T-cell (primary cell): ENCODE measurements at places on chromosomes 16 and 17.

- DNase-seq, result no peak
These were observed 162.6 kb downstream of the AATF start for GRCh38 chr17:37111329-37111728.

DNA sequence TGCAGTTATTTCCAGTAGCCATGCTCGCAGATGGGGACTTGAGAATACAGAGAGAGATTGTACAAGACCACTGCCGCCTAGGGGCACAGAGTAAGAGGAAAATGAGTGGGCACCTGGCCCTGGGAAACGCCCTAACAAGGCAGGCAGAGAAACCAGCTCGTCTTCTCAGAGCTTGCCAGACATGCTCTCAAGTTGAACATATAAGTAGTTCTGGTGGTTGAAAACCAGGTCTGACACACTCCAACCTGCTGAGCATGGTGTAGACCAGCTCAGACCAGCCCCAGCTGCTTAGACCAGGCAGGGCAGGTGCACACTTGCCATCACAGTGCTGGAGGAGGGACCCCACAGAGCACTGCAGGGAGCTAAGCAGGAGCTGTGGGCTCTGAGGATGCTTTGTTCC, 250.5 kb downstream of the CPPED1 start:
- DNase-seq, result no peak

DNA sequence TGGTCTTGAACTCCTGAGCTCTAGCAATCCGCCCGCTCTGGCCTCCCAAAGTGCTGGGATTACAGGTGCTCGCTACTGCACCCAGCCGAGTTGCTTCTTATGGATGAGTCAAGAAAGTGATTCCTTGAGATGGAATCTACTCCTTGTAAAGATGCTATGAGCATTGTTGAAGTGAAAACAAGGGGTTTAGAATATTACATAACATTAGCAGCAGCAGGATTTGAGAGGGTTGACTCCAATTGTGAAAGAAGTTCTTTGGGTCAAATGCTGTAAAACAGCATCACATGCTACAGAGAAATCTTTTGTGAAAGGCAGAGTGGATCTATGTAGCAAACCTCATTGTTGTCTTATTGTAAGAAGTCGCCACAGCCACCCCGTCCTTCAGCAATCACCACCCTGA, 72.7 kb downstream of the NT5M start:
- no peak for DNase-seq

- no peak for DNase-seq
These were observed 57.0 kb upstream of the CBFA2T3 start for GRCh38 chr16:89033796-89034572.

DNA sequence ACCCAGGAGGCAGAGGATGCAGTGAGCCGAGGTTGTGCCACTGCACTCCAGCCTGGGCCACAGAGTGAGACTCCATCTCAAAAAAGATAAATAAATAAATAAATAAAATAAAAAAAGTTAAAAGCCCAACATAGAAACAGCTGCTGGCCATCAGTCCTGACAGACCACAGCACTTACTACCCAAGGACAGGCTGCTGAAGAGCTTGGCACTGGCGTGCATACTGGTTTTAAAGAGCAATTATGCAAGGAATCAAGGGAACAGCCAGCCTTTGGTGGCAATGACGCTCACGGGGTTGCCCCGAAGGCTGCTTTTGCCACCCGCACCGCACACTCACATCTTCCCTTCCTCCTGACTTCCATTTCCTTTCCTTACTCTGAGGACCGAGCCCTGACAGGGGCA, 4.2 kb downstream of the PLD6 start:
- DNase-seq, result no peak

DNA sequence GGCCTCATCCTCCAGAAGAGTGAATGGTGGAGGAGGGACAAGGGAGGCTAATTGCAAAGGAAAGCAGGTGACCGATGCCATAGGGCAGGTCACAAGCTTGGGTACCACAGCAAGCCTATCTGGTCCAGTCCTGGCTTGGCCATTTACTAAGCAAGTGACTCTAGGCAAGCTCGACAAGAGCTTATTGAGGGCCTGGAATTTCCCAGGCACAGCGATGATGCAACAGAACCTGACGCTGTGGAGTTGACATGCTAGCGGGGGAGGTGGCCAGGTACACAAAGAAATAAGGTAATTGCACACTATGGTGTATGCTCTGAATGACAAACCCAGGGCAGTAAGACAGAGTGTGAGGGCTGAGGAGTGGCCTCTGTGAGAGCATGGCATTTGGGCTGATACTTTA, 98.5 kb downstream of the PGS1 start:
- DNase-seq, result no peak

DNA sequence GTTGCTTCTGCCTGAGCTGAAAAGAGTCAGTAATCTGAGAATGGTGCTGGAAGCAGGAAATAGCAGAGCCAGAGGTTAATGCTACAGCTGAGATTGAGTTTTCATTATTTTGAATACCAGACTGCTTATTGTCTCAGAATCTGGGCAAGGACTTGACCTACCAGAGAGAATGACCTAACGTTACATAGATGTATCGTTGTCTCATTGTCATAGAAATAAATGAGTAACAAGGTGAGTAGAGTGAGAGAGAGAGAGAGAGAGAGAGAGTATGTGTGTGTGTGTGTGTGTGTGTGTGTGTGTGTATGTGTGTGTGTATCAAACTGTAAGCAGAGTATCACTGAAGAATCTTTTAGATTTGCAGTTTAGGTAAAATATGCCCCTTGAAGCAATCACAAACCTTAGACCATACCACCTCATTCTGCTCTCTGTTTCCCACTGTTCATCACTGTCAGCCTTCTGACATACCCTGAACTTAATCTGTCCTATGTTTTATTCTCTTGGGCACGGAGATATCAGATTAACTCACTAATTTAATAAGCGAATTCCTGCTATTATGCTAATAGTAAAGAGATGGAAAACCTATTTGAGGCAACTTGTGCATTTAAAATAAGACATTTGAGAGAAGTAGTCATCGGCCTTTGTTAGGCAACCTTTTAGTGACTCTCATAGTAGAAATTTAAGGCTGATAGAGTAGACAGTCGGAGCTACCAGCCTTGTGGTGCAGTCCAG, 87.8 kb downstream of the CYB561 start:
- DNase-seq, result no peak

GRCh38 chr16:13426269-13426668, 493.7 kb upstream of the ERCC4 start:
- no peak for DNase-seq

GRCh38 chr16:58471209-58471975, 28.6 kb upstream of the NDRG4 start:
- no peak for DNase-seq

- no peak for DNase-seq
These were observed 3.1 kb downstream of the CACNB1 start for GRCh38 chr17:39194089-39194984.

GRCh38 chr17:49705254-49705653, 2.5 kb downstream of the SLC35B1 start:
- no peak for DNase-seq

GRCh38 chr17:19305256-19305655, 57.3 kb downstream of the B9D1 start:
- DNase-seq, result no peak

DNA sequence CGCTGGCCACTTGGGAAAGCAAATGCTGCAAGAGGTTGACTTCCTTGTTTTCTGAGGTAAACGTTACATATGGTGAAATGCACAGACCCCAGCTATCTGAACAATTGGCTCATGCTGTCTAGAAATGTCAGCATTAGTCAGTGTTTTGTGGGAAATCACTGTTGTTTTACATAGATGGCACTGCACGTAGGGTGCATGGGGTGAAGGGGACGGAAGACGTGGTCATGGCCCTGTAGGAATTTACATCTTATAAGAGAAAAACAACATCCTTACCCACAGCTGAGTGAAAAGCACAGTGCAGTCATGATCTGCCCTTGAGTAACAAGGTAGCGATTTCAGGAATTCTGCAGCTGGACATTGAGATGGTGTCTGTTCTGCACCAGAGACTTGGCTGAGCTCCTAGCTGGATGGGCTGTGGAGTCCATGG, 15.2 kb downstream of the RPTOR start:
- DNase-seq, result no peak

GRCh38 chr16:4391631-4392381, 20.2 kb downstream of the VASN start:
- DNase-seq, result no peak

GRCh38 chr17:10271106-10271562, 72.7 kb upstream of the GAS7 start:
- no peak for DNase-seq

GRCh38 chr16:63983401-63983800, 1138.5 kb downstream of the CDH11 start:
- DNase-seq, result no peak

DNA sequence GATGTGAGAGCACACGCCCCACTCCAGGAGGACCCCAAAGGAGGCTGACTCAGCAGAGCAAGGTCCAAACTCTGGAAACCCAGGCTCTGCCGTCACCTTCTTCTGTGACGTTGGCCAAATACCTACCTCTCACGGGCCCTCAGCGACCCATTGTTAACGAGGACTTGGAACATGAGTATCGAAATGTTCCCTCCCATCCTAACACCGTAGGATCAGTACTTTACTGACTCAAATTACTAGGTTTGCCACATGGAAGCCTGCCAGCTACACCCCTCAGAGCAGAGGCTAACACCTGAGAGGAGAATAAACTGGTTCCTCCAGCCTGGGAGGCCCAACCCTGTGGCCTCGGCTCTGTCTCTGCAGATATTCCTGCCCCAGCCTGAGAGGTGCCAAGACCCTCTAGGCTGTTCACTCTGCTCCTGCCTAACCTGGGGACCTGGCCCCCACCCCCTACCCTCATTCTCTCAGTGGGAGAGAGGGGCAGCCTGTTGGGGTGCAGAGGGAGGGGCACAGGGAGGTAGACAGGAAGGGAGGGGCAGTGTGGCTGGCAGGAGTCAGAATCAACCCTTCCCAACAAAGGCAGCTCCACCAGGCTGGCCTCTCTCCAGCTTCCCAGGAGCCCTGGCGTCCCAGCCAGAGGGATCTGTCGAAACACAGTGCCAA, 4.4 kb downstream of the PITPNM3 start:
- no peak for DNase-seq

DNA sequence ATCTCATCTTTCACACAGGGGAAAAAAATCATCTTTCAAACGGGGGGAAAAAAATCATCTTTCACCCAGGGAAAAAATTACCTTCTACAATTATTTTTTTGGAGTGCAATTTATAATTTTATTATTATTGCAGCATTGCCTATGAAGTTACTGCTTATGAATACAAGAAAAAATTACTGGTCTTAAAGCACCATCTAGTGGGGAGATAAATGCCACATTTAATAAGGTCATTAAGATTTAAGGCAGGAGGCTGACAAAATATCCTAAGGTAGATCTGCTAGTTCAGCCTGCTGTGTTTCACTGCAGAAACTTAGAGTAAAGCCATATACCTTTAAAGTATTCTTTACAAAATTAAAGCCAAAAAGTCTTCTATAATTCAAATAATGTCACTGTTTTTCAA, 13.7 kb downstream of the SHCBP1 start:
- DNase-seq, result no peak

DNA sequence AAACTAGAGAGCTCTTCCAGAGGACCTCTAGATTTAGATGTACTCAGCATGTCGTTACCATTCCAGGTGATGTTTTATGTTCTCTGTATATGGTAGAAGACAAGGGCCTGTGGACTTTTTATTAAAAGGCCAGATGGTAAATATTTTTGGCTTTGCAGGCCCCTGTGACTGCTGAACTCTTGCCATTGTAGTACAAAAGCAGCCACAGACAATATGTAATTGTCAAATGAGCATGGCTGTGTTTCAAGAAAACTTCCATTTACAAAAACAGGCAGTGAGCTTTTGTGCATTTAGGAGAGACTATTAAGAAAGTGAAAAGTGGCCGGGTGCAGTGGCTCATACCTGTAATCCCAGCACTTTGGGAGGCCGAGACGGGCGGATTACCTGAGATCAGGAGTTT, 4.6 kb downstream of the NIP7 start:
- DNase-seq, result no peak

GRCh38 chr17:5587438-5588032, 3.2 kb upstream of the NLRP1 start:
- DNase-seq, result no peak

DNA sequence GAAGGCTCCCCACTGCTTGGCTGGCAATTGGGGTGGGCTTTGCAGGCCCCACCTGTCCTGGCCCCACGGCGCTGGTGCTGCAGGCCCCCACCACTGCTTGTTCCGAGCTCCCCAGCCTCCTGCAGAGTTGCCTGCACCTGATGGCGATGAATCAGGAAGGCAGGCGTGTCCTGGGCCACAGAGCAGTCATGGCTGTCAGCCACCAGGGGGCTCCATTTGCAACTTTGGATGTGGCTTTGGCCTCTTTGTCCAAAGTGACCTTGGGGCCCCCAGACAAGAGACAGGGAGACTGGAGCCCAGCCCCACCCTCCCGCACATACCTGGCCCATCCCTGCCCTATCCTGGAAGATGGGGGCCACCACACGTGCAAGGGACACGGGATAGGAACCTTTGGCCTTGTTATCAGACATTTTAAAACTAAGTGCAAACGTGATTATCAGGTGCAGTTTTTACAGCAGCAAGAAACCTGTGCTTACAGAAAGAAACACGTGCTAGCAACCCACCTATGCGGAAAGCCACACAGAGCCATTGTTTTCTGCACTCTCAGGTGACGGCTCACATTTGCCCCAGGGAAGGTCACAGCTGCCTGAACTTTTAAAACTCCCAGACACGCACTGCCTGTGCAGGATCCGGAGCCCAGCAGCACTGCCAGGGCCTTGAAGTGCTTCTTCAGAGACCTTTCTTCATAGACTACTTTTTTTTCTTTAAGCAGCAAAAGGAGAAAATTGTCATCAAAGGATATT, at the start of gene DNASE1:
Gene DNASE1 (plus strand): TSS at position 443 of the 743 bp plus-strand sequence. CDS start 683 bp downstream, outside the sequence.
- DNase-seq, result peak; percentile 31

DNA sequence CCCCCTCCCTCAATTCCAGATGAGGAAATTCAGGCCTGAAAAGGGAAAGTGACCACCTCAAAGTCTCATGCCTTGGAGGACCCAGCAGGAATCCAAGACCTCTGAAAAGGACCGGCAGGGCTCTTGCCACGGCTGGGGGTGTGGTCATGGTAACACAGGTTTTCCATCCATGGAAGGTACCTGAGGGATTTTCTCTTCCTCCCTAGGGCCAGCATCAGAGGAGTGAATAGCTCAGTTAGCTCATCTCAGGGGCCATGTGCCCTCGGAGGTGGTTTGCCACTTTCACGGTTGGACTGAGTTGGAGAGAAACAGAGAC, 1.3 kb downstream of the CIITA start:
- DNase-seq, result no peak

GRCh38 chr16:89779231-89779908, 37.1 kb downstream of the FANCA start:
- no peak for DNase-seq
